ENCODE measurements at places on chromosomes 2 and 18. TPM values are rescaled to one million over a fixed set of nuclear protein-coding genes. Genes with fewer than 3 reads are reported as not detected.

OSR1 gene
- 6.6 TPM for total RNA-seq

KANSL1L gene
- total RNA-seq, result 0.62 TPM

ANKRD29 gene
- 16.2 TPM for total RNA-seq

HPCAL1 gene
- total RNA-seq, result 259 TPM

TCF4 gene
- total RNA-seq, result 1.5 TPM

CGREF1 gene
- 7.8 TPM for total RNA-seq

IGFBP2 gene
- 84.7 TPM for total RNA-seq

CCBE1 gene
- total RNA-seq, result 15.7 TPM

GCA gene
- 7.2 TPM for total RNA-seq

CABYR gene
- 15.4 TPM for total RNA-seq

STPG4 gene
- total RNA-seq, result not detected

MEP1B gene
- not detected for total RNA-seq

LIMS2 gene
- total RNA-seq, result 6.5 TPM

ATP5F1A gene
- total RNA-seq, result 309 TPM

ABCA12 gene
- 0.17 TPM for total RNA-seq

FOXD4L1 gene
- 0.31 TPM for total RNA-seq

SATB2 gene
- total RNA-seq, result 2.9 TPM

HOXD9 gene
- 1.8 TPM for total RNA-seq

MYOM1 gene
- 0.30 TPM for total RNA-seq

ANKRD30B gene
- not detected for total RNA-seq

MGAT5 gene
- 17.7 TPM for total RNA-seq

SERPINB7 gene
- 1.7 TPM for total RNA-seq

DSC2 gene
- 1.2 TPM for total RNA-seq

SPATA3 gene
- total RNA-seq, result not detected

FN1 gene
- total RNA-seq, result 192 TPM

EMILIN1 gene
- 0.47 TPM for total RNA-seq

CFAP53 gene
- total RNA-seq, result 0.30 TPM

LOXHD1 gene
- total RNA-seq, result not detected

FAM161A gene
- 6.9 TPM for total RNA-seq

IL36A gene
- total RNA-seq, result not detected

PDCD1 gene
- not detected for total RNA-seq

MRO gene
- total RNA-seq, result 0.26 TPM

C2orf81 gene
- 3.0 TPM for total RNA-seq

IL18R1 gene
- total RNA-seq, result 1.0 TPM

ELOA2 gene
- not detected for total RNA-seq

MFSD2B gene
- total RNA-seq, result 0.62 TPM

B4GALT6 gene
- total RNA-seq, result 5.7 TPM

ZNF804A gene
- not detected for total RNA-seq

CTAGE1 gene
- not detected for total RNA-seq

RGPD4 gene
- total RNA-seq, result not detected

HOXD3 gene
- 0.20 TPM for total RNA-seq

CCNYL1 gene
- 23.5 TPM for total RNA-seq

ATL2 gene
- total RNA-seq, result 54.9 TPM

FRZB gene
- 0.12 TPM for total RNA-seq

DOK6 gene
- not detected for total RNA-seq

R3HDM1 gene
- 21.9 TPM for total RNA-seq

KCNIP3 gene
- total RNA-seq, result 2.0 TPM

POLR1A gene
- 20.3 TPM for total RNA-seq

REG1B gene
- not detected for total RNA-seq

ERBB4 gene
- not detected for total RNA-seq

IL36G gene
- not detected for total RNA-seq

KATNAL2 gene
- total RNA-seq, result 1.4 TPM

MRPL53 gene
- total RNA-seq, result 149 TPM

DSG2 gene
- 57.5 TPM for total RNA-seq

COL4A3 gene
- total RNA-seq, result 1.6 TPM

LONRF2 gene
- 2.6 TPM for total RNA-seq

CEBPZOS gene
- 40.4 TPM for total RNA-seq

MROH2A gene
- 0.26 TPM for total RNA-seq

Measured in A549 treated with Mapracorat at 1 μM for 4 hours (cell line).